ENCODE measurements at places on chromosomes 2 and 18. TPM values are rescaled to one million over a fixed set of nuclear protein-coding genes. Genes with fewer than 3 reads are reported as not detected.

RBFA gene
- total RNA-seq, result 34.3 TPM

HOXD4 gene
- total RNA-seq, result not detected

SPATA3 gene
- not detected for total RNA-seq

LINC00305 gene
- 1.6 TPM for total RNA-seq

ZC3H6 gene
- total RNA-seq, result 7.3 TPM

GNLY gene
- not detected for total RNA-seq

FBXO15 gene
- total RNA-seq, result 4.3 TPM

POTEJ gene
- total RNA-seq, result 0.19 TPM

FAM237A gene
- total RNA-seq, result not detected

FBXO48 gene
- total RNA-seq, result 1.2 TPM

TUBA3E gene
- not detected for total RNA-seq

GPD2 gene
- 43.3 TPM for total RNA-seq

GCG gene
- total RNA-seq, result 92.9 TPM

TCF23 gene
- total RNA-seq, result not detected

ALLC gene
- total RNA-seq, result 0.16 TPM

Measured in progenitor cell of endocrine pancreas (in vitro differentiated cells).